NCI-H187 treated with DMSO at 0.1 percent for 48 hours (cell line): ENCODE measurements at places on chromosomes 3 and 15.

- DNase-seq = no peak
These were observed 162.4 kb upstream of the LRTM1 start for GRCh38 chr3:55090291-55090690.

DNA sequence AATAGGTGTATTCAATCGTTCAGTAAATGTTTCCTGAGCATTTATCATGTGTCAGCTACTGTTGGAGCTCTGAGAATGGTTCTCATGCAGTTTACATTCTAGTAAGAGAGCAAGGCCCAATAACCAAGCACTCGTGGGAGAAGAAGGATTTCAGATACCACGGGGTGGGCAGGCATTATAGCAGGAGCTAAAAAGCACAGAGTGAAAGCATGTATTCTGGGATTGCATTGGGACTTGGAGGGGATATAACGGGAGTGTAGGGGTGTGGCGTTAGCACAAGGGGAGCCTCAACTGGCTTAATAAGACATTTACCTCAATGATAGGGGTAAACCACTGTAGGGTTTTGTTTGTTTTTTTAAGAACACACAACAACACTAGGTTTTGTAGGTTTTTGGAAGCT, 1.6 kb upstream of the SIAH2 start:
- no peak for DNase-seq

DNA sequence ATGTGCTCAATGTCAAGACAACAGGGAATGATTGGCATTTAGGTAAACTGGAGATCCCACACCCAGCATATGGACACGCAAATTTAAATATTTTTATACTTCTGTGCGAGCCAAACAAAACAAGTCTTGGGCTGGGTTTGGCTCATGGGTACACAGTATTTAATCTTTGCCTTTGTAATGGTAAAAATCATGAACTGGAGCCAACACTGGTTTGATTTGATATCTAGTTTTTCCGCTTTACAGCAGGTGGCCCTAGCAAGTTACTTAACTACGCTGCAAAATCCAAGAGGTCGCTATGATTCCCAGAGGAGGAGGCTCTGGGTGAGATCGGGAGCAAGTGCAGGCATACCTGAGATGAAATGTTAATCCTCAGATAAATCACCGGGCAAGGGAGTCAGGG, 207.9 kb upstream of the SATB1 start:
- no peak for DNase-seq

DNA sequence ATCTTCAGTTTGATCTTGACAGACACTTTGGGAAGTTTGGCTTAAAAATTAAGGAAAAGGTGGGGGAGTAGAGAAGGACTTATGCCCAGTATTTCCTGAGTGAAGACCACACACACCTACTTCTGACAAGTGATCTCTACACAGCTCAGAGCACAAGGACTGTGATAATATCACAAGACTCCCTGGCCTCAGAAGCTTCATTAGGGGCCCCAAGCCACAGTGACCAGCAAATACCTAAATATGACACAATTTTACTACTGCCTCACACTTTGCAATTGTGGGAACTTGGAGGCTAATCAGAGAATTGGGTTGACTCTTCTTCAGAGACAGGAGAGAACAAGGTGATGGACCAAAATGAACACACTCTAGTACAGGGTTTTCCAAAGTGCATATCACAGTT, 2.6 kb downstream of the ILDR1 start:
- no peak for DNase-seq

- DNase-seq = no peak
These were observed 42.3 kb downstream of the RAB8B start for GRCh38 chr15:63231706-63232105.

GRCh38 chr3:54882129-54882833, 45.6 kb downstream of the LRTM1 start:
- DNase-seq = no peak

DNA sequence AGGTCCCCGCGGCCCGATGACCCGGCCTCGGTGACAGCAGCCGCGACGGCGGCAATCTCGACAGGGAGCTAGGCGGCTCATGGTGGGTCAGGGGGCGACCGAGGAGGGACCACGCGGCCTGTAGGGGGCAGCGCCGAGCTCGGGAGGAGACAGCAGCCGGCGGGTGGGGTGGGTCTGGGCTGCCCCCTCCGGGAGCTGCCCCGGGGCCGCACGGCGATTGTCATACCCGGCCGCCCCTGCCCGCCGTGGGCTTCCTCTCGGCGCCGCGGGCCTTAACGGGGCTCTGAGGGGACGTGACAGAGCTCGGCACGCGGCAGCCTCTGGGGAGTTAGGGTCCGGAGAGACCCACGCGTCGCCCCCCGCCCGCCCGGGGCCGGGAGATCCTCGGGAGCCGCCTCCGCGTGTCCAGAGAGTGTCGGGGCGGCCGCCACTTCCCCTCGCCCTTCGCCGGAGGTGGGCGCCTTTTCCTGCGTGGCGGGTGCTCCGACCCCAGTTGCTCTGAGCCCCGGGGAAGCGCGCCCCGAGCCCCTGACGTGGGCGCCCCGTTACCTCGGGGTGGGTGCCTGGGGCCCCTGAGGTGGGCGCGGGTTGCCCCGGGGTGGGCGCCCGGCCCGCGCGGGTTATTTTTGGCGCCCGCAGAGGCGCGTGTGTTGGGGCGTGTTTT, 539 bp upstream of the PLCL2 start:
- DNase-seq = no peak

DNA sequence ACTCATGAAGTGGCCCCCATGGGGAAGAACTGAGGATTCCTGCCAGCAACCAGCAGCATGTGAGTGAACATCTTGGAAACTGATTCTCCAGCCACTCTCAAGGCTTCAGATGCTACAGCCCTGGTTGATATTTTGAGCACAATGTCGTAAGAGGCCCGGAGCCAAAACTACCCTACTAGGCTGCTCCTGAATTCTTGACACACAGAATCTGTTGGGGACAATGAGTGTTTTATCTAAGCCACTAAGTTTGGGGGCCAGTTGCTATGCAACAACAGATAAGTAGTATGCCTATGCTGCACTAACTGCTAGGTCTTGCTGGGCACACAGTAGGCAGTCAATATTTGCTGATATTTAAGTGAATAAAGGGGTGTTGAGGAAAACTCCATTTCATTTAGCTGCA, 89.9 kb upstream of the CHL1 start:
- no peak for DNase-seq

DNA sequence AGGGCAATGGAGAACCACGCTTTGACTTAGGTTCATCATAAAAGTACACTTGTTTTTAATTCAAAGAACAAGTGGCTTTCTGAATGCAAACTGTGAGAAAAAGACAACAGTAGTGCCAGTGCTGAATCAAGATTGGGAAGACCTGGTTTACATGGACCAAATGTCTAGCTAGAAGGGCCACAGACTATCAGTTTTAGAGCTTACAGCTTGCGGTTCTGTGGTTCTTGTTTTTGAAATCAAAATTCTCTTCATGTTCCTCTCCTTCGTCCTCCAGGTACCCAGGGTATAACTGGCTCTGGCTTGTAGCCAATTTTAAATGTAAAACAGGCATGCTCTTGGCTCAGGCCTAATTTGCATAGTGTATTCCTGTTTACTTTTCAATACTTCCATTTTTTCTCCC, 124.6 kb downstream of the TGFBR2 start:
- DNase-seq = no peak

GRCh38 chr3:71486831-71487230, 96.7 kb downstream of the FOXP1 start:
- DNase-seq = no peak

DNA sequence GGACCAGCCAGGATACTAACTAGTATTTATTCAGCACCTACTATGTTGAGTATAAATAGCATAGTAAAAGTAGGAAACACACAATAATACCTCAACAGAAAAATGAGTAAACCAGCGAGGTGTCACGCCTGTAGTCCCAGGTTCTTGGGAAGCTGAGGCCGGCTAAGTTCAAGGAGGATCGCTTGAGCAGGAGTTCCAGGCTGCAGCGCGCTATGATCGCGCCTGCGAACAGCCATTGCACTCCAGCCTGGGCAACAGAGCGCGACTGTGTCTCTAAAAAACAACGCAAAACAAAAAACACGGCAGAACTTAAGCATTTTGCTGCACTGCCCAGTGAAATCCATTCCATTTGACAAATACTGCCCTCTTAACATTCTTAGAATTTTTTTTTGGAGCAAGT, 1.3 kb upstream of the DENND6A start:
- DNase-seq = no peak

DNA sequence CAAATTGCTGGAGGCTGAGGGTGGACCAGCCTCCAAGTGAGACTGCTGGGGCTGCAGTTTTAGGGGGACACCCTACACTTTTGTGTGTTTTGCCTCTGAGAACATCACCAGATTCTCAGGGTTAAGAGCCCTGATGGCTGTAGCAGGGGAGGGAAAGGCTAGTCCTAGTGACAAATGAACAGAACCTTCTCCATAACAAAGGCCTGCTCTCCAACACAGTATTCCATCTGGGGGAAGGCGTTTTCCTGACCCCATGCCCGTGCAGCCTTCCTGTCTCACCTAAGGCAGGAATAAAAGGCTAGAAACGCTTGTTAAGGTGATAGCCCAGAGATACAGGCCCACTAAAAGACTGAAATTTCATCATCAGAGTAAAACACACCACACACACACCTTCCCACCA, 50.2 kb upstream of the NSMCE3 start:
- DNase-seq = no peak

- DNase-seq = no peak
These were observed 1.8 kb downstream of the MAP1A start for GRCh38 chr15:43519196-43519595.

GRCh38 chr15:71844916-71845315, 34.6 kb downstream of the NR2E3 start:
- DNase-seq = no peak

GRCh38 chr3:99242271-99242670, 340.8 kb upstream of the DCBLD2 start:
- DNase-seq = no peak

GRCh38 chr15:39301589-39301999, 279.3 kb upstream of the THBS1 start:
- DNase-seq = no peak
